ENCODE measurements at places on chromosomes 11 and 22.

DNA sequence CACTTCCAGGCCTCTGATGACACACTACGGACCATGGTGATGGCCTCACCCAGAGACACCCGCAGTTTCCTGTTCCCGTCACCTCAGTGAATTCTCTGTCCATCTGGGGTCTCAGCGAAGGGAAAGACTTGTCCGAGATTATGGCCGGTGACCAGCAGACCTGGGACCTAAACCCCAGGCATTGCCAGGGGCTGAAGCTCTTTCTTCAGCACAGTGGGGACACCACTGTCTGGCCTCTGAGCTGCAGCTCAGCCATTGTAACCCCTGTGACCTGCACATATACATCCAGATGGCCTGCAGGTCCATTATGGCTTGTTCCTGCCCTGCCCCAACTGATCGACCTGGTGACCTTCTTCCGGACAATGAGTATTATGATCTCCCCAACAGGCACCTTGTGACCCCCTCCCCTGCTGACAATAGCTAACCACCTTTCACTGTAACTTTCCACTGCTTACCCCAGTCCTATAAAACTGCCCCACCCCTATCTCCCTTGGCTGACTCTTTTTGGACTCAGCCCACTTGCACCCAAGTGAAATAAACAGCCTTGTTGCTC is 22.3 kb downstream of the CBX7 start:
- no peak for DNase-seq

- no peak for DNase-seq
Observed at GRCh38 chr11:36264011-36264972, 24.9 kb downstream of the COMMD9 start.

- DNase-seq, result no peak
Observed at GRCh38 chr11:8006349-8006977, 19.3 kb downstream of the EIF3F start.

GRCh38 chr11:128246810-128247594 is 340.4 kb downstream of the ETS1 start:
- DNase-seq, result no peak

- DNase-seq, result no peak
Observed at GRCh38 chr11:119029069-119029339, 1.7 kb downstream of the SLC37A4 start.

DNA sequence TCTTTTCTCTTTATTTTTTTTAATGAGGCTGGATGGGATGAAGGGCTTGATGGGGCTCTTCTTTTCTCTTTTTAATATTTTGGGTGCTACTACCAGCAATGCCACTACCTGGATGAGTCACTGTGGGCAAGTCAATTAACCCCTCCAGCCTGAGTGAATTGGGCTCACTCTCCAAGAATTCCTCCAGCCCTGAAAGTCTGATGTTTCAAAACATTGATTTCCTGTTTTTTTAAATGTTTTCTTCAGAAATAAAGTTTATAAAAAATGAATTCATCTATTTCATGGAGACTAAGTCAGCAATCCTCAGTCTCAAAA is 812 bp upstream of the OR5A2 start:
- DNase-seq, result no peak

Data from activated T-helper 2 cell treated with anti-CD3 and anti-CD28 coated beads, Interferon-gamma antibody, Interleukin-2, Interleukin-4, amounts not matched to agents 10 μg/mL and 5 μg/mL and 100 μg/mL, durations not matched to agents 14 hours and 24 hours and 36 hours (primary cell).